Thoracic aorta (tissue), 2 donors: ENCODE measurements at places on chromosomes 3 and 15. TPM values are rescaled to one million over a fixed set of nuclear protein-coding genes. Genes with fewer than 3 reads are reported as not detected.

GRCh38 chr15:37059086-37059485 is 41.3 kb downstream of the MEIS2 start:
- no peak for DNase-seq
- H3K36me3 ChIP-seq = no peaks in the 10 kb centered on the region
- no peaks in the 10 kb centered on the region for H3K27me3 ChIP-seq
- H3K4me1 ChIP-seq = peaks cover 10% of the 10 kb centered on the region
- H3K27ac ChIP-seq = peak overlapping the region; percentile 3

The TF gene
- total RNA-seq = 2.2 TPM

GRCh38 chr3:197367081-197367780 is 68.8 kb upstream of the DLG1 start:
- H3K27me3 ChIP-seq = no peaks in the 10 kb centered on the region
- H3K4me1 ChIP-seq = peaks cover 23% of the 10 kb centered on the region
- no peaks in the 10 kb centered on the region for H3K36me3 ChIP-seq
- H3K27ac ChIP-seq = peak overlapping the region; percentile 14
- H3K4me3 ChIP-seq = peak overlapping the region; percentile 20

- H3K4me1 ChIP-seq = peaks cover 10% of the 10 kb centered on the region
- no peak overlapping the region for H3K27ac ChIP-seq
- no peaks in the 10 kb centered on the region for H3K27me3 ChIP-seq
- peaks cover 12% of the 10 kb centered on the region for H3K36me3 ChIP-seq
- no peak for DNase-seq
- no peak overlapping the region for H3K4me3 ChIP-seq
Measured at GRCh38 chr15:40999190-40999589, 45.9 kb downstream of the CHAC1 start.

- no peaks in the 10 kb centered on the region for H3K27me3 ChIP-seq
- H3K36me3 ChIP-seq = no peaks in the 10 kb centered on the region
- no peaks in the 10 kb centered on the region for H3K4me1 ChIP-seq
Measured at GRCh38 chr15:95659656-95660055, 670.8 kb upstream of the NR2F2 start.

- no peaks in the 10 kb centered on the region for H3K4me1 ChIP-seq
- no peaks in the 10 kb centered on the region for H3K36me3 ChIP-seq
- no peak overlapping the region for H3K27ac ChIP-seq
Measured at GRCh38 chr3:58659051-58659675, 7.4 kb downstream of the FAM3D start.

The ZNF80 gene
- total RNA-seq = not detected

DNA sequence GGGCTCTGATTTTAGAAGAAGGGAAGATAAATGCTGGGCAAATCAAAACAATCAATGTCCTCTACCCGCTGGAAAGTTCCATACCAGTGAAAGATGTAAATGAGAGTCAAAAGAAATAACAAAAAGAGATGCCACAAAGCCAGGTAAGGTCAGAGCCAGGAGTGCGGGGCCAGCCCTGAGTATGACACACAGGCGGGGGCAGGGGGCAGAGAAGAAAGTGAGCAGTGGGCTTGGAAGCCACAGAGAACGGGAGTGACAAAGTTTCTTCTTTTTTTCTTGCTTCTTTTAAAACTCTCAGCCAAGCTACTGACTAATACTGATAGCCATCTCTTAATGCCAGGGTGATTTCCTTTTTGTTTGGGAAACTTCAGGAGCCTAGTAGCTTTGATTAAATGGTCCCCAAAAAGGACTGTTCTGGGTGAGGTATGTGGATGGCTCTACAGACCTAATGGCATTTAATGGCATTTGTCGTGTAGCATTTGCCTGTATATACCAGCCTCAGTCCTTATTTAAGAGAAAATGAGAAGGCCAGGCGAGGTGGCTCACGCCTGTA is 23.1 kb upstream of the TSEN2 start:
- DNase-seq = no peak
- no peaks in the 10 kb centered on the region for H3K27me3 ChIP-seq
- no peaks in the 10 kb centered on the region for H3K4me1 ChIP-seq
- no peak overlapping the region for H3K27ac ChIP-seq

DNA sequence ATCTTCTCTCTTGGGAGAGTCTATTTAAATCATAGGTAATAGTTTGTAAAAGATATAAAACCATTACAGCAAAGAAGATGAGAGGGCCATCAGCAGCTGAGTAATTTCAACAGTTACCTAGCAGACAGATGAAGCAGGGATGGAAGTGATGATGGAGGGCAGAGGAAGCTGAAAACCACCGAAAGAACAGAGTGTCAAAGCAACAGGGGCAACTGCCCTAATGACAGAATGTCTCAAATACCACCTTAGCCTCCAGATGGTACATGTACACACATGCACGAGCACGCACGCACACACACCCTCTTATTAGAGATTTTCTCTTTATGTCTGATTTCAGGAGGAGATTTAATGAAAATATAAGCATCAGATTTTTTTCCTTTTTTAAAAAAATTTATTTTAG is 64.5 kb downstream of the NEDD4 start:
- H3K27ac ChIP-seq = no peak overlapping the region
- DNase-seq = no peak
- no peak overlapping the region for H3K4me3 ChIP-seq
- H3K36me3 ChIP-seq = no peaks in the 10 kb centered on the region

GRCh38 chr15:91593067-91593466 is 260.4 kb upstream of the SLCO3A1 start:
- no peak overlapping the region for H3K27ac ChIP-seq
- no peaks in the 10 kb centered on the region for H3K36me3 ChIP-seq
- DNase-seq = no peak
- no peaks in the 10 kb centered on the region for H3K27me3 ChIP-seq

The TM4SF1 gene
- total RNA-seq = 342 TPM

- DNase-seq = no peak
- H3K36me3 ChIP-seq = no peaks in the 10 kb centered on the region
- no peaks in the 10 kb centered on the region for H3K4me1 ChIP-seq
- H3K4me3 ChIP-seq = no peak overlapping the region
- no peak overlapping the region for H3K27ac ChIP-seq
Measured at GRCh38 chr15:30043211-30043655, 39.5 kb upstream of the GOLGA8J start.

- H3K27me3 ChIP-seq = no peaks in the 10 kb centered on the region
- H3K36me3 ChIP-seq = peaks cover 4% of the 10 kb centered on the region
Measured at GRCh38 chr3:149572796-149573414, 84.9 kb downstream of the WWTR1 start.

The CACNA2D3 gene
- 3.2 TPM for total RNA-seq

DNA sequence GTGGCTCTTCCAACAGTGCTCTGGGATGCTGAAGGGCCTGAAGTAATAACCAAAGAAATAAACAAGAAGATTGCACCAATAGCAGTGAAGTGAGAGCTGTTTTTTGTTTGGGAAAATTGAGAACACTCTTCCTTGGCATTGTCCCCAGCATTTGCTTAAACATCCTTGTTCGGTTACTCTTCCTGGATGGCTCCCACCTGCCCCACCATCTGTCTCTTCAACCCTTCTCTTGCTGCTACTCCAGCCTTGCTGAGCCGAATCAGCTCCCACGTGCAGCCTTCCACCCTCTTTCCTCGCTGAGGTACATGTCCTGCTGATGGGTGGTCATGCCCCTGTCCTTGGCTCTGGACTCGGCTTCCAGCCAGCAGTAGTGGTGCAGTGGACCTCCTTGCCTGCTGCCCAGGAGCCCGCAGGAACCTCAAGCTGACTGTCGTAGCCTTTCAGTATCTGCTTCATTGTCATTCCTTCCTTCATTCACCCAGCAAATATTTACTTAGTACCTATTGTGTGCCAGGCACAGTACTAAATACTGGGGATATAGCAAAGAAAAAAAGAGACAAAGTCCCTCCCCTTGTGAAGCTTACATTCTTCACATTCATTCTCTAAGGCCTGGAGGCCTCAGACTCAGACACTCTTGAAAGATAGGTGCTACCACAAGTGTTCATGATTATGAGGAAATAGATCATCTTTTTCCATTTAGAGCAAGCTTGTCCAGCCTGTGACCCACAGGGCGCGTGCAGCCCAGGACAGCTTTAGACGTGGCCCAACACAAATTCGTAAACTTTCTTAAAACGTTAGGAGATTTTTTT is 17.1 kb upstream of the VILL start:
- peaks cover 20% of the 10 kb centered on the region for H3K4me1 ChIP-seq
- no peak overlapping the region for H3K27ac ChIP-seq
- peaks cover 28% of the 10 kb centered on the region for H3K36me3 ChIP-seq
- DNase-seq = no peak
- H3K4me3 ChIP-seq = no peak overlapping the region

DNA sequence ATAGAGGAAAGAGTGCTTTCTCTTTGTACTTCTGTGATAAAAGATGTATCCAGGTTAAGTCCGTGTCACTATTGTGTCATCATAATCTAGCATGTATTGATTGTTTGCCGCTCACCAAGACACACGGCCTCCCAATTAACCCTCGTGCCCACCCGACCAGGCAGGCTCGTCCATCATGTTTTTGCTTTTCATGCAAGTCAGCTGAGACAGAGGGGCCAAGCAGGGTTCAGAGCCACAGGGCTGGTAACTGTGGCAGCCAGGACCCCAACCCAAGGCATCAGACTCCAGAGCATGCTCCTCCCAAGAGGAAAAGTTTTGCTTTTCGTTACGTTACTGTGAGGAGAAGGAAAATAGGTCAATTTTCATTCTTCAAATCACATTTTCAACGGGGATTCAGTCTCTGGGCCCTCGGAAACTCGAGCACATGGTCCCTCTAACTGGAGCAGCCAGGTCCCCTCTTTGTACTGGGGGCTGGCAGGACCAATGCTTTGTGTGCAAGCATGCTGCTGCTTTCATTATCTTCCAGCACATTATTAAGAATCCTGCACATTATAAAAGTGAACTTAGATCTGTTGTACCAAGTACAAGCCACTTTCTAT is 161.1 kb upstream of the TOPAZ1 start:
- H3K27ac ChIP-seq = no peak overlapping the region
- no peak for DNase-seq
- no peak overlapping the region for H3K4me3 ChIP-seq
- no peaks in the 10 kb centered on the region for H3K36me3 ChIP-seq
- no peaks in the 10 kb centered on the region for H3K27me3 ChIP-seq

The SHF gene
- total RNA-seq = 15.1 TPM

DNA sequence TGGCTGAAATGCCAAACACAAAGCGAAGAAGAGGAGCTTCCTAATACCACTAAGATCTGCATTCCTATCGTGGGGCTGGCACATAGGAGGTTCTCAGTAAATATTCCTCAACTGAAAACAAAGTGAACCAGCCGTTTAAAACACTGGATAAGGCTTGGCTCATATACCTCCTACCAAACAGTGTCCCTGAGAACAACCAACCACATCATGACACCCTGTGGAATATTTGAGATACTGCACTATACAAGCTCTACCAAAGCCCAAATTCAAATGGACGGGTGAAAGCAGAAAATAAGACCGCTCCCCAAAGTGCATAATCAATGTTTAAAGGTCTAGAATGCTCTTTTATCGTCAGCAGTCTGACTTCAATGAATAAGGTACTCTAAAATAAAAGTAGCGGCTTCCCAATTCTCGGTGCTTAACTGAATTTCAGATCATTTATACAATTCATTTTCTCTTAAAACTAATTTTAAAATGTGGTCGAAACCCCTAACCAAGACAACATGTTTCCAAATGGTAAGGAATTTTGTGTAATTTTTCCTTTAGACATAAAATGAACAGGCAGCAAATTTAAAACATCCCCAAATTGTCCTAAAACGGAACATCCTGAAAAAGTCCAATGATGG is 425.8 kb downstream of the ERC2 start:
- H3K27me3 ChIP-seq = no peaks in the 10 kb centered on the region
- no peak overlapping the region for H3K4me3 ChIP-seq
- H3K36me3 ChIP-seq = no peaks in the 10 kb centered on the region
- H3K27ac ChIP-seq = no peak overlapping the region

GRCh38 chr15:101013769-101014675 is 94.9 kb downstream of the LRRK1 start:
- DNase-seq = no peak
- no peak overlapping the region for H3K4me3 ChIP-seq
- H3K4me1 ChIP-seq = no peaks in the 10 kb centered on the region
- H3K27ac ChIP-seq = no peak overlapping the region

DNA sequence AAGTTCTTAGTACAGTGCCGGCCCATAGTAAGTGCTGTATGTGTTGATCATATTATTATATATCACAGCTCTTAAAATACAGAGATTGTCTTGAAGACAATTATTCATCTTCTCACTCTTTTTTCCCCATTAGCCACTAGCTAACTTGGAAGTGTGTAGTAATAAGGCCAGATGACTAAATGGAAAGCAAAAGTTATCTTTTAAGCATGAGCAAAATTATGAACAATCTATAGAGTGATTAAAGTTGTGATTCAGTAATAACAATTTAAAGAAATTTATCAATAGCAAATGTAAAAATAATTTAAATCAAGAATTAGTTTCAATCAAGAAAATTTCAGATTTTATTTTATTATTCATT is 630.9 kb upstream of the TBL1XR1 start:
- DNase-seq = no peak
- no peak overlapping the region for H3K4me3 ChIP-seq
- H3K36me3 ChIP-seq = no peaks in the 10 kb centered on the region
- H3K27me3 ChIP-seq = no peaks in the 10 kb centered on the region
- H3K4me1 ChIP-seq = peaks cover 48% of the 10 kb centered on the region

- H3K4me3 ChIP-seq = no peak overlapping the region
- H3K27ac ChIP-seq = no peak overlapping the region
- no peaks in the 10 kb centered on the region for H3K36me3 ChIP-seq
- DNase-seq = no peak
- H3K4me1 ChIP-seq = peaks cover 24% of the 10 kb centered on the region
Measured at GRCh38 chr3:128319741-128320141, 146.9 kb downstream of the DNAJB8 start.
